ENCODE measurements at places on chromosomes 6 and 20.

DNA sequence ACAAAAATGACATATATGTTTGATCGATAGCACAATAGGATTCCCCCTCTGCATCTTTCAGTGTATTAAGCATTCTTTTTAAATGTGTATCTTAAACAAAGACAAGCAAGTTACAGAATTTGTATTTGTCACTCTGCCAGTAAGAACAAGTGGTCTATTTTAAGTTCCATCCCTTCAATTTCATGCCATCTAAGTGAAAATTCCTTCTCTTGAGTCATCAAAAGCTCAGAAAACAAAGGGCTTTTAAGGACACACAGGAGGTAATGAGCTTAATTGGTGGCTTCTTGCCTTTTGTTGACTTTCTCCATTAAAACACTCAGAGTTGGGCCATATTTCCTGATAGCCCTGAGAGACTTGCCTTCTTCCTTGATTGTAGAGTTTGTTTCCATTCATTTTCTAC lies 547.8 kb downstream of the TENT5A start:
- DNase-seq: no peak

- DNase-seq: no peak
Measured at GRCh38 chr6:167077241-167077932, 45.5 kb upstream of the CCR6 start.

- DNase-seq: no peak
Measured at GRCh38 chr6:148593130-148593812, 153.6 kb upstream of the UST start.

- DNase-seq: no peak
Measured at GRCh38 chr6:25747477-25747876, 7.1 kb upstream of the SLC17A4 start.

- DNase-seq: no peak
Measured at GRCh38 chr6:46948699-46949098, 27.0 kb upstream of the ADGRF5 start.

DNA sequence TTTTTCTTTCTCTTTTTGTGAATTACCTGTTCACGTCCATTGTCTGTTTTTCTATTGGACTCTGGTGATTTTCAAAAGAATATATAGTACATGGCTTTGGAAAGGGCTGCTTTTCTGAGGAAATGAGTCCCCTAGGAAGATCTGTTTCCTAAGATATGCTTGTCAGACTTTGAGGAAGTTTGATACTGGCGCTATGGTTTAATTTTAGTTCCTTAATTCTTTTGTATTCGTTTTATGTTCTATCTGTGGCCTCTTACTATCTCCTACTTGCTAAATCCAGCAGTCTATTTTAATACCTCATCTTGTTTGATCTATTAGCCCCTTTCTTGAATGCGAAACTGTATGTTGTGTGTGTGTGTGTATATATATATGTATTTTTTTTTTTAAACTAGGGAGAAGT lies 101.9 kb downstream of the LIN28B start:
- DNase-seq: no peak

DNA sequence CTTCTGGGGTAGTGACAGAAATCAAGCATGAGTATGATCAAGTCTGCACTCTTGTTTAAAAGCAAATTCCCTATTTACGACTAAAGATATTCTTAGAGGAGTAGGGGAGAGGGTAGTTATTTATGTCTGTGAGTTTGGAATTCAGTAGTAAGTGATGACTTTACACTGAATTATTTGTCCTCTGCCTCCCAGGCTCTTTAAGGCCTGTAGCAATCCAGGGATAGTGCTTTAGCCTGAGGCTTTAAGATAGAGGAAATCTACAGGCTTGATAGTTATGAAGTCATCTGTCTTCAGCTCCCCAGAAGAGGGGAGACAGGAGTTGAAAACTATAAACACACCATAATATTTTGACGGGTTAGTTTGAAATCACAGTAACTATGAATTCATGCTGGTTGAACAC lies 664.5 kb downstream of the EPM2A start:
- no peak for DNase-seq

DNA sequence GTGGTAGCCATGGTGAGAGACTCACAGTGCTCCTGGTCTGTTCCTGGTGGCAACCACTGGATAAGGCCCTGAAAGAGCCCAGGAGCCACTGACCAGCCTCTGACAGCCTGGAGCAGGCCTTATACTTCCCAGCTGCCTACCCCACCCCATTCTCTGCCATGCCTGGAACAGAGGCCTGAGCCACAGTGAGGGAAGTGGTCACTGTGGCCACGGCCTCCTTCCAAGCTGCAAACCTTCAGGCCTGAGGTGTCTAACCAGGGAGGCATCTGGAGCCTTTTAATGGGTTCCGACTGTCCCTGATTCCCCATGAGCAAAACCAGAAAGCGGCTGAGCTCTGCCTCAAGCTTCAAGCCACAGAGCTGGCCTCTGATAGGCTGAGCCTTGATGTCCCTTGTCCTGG lies 113.0 kb upstream of the SIRPA start:
- DNase-seq: no peak

GRCh38 chr6:11214084-11214833 lies 18.2 kb downstream of the NEDD9 start:
- no peak for DNase-seq

DNA sequence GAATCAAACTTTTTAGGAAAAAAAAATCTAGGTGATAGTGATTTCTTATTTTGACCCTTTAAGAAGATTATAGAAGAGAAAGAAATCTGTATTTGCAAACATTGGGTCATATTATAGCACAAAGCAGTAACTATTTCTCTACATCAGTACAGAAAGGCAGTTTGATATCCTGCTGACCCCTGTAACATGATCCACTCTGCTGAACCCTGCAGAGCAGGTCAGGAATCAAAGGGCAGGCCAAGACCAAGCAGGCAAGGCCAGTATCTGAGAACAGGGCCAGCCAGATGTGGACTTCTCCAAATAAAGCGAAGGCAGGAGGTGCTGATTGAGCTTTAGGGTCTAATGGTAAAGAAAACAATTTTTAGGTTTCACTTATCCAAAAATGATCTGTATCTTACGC lies 239.4 kb downstream of the PTPRK start:
- no peak for DNase-seq

GRCh38 chr6:10511477-10511876 lies 9.7 kb upstream of the GCNT2 start:
- no peak for DNase-seq

GRCh38 chr6:23106951-23107350 lies 537.6 kb downstream of the HDGFL1 start:
- no peak for DNase-seq

DNA sequence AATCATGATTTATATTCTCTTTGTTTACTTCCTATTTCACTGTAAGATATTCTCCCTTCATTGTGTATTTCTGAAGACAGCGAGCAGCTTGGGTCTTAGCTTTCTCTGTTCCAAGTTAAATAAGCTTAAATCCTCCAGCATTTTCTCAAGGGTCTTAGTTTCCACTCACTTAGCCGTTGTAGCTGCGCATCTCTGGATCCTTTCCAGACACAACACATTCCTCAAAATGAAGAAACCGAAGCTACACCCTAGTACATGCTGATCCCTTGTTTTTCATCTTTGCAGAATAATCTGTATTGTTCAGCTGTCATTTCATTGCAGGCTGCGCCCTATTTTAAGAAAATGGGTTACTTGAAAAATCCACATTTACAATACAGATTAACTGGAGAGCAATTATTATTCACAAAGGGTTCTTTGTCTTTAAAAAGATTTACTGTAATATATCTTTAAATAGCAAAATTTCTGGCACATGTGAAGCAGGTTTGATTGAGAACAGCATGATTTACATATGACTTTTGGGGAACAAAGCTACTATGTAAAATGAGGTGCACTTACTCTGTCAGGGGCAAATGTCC lies 375.8 kb downstream of the QKI start:
- DNase-seq: no peak

DNA sequence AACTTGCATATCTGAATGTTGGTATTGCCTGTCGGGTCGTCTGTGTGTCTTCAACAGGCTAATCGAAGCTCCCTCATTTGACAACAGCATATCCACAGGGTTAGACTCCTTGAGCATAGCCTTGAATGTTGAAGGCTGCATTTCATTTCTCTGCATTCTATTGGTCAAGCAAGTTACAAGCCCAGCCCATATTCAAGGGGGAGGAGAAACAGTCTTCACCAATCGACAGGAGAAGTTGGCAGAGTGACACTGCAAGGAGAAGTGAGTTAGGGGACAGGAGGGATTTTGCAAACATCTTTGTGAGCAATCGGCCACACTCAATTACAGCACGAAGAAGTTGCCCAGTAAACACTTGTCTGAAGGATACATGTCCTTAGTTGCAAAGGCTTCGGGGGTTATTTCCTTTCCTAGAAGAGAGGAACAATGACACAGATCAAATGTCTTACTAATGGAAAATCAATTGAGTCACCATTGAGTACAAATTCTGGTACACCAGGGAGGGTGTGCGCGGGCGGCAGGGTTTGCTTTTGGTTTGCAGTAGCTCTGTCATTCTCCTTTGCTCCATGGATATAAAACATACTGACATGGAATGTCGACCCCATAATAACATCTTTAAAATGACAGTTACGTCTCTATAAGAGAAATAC lies 60.6 kb upstream of the NT5E start:
- DNase-seq: no peak

GRCh38 chr6:113414511-113414910 lies 442.6 kb upstream of the MARCKS start:
- DNase-seq: no peak

DNA sequence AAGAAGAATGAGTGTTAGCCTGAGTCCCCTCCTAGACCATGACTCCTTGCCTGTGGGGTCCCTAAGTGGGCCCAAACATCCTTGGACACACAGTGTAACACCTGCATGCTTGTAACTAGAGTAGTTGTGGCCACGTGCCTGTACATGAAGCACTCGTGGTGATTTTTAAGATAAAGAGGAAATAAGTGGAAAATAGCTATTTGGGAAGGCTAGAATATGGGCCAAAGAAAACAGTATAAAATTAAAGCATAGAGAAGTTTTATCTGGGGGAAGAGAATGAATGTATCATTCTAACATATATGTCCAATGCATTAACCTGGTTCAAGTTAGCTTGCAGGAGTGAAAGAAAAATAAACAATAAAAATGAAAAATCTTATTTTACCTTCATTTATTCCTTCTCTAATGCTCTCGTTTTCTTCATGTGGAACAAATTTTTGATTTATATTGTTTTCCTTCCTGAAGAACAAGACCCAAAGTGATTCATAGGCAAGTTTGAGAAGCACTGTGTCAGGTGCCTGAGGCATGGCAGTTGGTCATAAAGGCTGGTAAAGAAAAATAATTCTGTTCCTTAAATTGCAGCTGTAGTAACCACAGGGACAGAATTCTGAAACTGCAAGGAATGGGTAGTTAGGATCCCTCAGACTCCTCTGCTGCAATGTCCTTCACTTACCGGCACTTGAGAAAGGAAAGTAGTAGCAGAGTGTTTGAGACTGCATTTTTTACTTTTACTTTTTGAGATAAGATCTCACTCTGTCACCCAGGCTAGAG lies 8.5 kb upstream of the CST3 start:
- no peak for DNase-seq

DNA sequence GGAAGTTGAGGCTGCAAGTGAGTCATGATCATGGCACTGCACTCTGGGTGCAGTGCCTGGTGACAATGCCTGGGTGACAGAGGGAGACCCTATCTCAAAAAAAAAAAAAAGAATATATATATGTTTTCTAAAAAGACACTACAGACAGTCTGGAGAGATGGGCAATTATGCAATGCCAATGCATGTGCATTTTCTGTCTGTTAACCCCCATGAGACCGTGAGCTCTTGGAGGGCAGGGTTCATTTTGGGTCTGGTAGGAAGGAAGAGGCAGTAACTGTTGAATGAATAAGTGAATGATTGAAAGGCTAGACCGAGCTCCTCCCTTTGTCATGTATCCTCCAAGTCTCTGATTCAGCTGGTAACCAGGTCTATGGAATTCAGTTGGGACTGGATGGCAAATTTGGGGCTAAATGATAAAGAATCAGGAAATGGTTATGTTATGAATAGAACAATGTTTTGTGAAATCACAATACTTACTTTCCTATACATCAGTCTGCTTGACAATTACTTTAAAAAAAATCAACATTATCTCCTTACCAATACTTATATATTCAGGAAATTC lies 5.6 kb upstream of the BLCAP start:
- no peak for DNase-seq

DNA sequence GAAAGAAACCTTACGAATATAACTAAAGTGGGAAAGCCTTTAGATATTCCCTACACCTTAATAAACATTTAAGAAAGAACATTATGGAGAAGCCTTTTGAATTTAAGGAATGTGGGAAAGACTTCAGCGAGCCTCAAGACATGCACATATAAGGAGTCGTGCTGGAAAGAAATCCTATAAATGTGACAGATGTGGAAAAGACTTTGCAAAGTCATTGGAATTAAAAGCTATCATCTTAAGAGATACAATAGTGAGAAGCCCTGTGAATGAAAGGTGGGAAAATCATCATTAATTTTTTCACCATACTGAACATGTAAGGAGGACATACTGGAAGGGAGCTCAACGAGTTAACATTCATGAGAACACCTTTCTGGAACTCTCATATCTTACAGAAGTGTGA lies 650.5 kb upstream of the DEFB115 start:
- no peak for DNase-seq

DNA sequence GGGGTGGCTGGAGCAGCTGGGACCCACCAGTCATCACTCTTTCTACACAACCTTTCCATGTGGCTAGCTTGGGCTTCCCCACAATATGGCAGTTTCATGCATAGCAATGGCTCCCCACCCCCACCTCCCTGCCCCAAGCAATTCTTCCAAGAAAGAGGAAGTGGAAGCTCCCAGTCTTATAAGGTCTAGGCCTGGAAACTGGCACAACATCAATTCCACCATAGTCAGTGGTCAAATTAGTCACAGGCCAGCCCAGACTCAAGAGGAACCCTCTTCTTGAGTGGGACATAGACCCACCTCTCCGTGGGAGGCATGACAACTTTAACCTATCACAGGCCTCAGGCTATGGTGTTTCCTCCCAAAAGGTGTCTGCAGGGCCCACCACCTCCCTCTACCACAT lies 17.7 kb downstream of the TGM6 start:
- no peak for DNase-seq

DNA sequence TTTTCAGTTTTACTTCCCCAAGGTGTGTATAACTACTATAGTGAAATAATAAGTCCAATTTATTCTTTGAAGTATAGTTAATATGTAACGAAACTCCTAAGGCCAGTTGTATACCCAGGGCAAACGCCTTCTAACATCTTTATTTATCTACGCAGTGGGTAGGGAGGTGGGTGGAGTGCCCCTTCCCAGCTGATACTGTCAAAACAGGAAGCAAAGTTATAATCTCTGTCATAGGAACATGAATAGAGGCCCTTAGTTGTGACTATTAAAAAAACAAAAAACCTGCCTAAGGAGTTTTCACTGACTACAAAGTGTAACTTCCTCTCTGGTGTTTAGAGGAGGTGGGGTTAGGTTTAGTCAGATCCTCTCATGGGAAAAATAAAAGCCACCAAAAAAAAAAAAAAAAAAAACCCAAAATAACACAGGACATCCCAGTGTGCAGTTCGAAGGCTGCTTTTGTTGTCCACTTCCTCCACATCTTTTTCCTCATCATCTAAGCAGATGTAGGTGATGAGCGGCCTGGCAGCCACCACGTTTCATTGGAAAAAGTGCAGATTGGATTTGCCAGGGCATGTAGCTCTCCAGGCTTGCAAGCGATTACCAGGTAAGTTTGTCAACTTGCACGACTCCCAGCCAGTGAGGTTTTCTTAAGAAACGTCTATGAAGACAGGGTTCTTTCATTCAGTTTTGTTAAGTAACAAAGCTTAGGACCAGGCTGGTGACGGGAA lies 58.7 kb downstream of the UTRN start:
- no peak for DNase-seq

Data from cortex of kidney (tissue), 1 donor.